ENCODE measurements at places on chromosomes 16 and 17.

- no peak for DNase-seq
These were observed 11.0 kb downstream of the UNC119 start for GRCh38 chr17:28541439-28541838.

- DNase-seq = no peak
These were observed 84.0 kb upstream of the CACNG5 start for GRCh38 chr17:66750781-66751543.

DNA sequence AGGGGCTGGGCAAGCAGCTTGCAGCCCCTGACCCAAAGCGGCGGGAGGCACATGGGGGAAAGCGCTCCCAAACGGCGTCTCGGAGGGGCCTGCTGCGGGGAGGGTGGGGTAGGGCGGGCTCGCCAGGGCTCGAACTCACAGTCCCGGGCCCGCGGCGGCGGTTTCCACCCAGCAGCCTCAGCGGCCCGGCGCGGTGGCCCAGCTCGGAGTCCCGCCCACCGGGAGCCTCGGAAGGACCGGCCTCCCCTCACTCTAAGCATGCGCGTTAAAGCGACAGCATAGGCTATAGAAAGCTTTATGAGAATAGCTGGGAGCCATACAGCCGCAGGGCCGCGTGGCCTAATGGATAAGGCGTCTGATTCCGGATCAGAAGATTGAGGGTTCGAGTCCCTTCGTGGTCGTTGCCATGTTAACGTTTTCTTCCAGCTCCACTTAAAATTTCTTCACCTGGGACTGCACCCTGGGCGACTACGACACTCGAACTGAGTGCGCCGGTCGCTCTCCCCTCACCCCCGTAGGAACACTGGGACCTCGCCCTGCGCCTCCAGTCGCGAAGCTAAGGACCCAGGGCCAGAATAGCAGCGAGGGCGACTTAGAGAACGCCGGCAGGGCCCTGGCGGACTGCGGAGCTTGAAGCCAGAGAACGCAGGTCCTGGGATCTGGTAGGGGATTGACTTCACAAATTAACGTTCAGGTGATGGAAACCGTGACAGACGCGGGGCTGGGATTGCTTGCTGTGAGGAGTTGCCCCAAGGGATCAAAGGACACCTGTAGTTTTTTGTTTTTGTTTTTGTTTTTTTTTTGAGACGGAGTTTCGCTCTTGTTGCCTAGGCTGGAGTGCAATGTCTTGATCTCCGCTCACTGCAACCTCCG is 15.8 kb downstream of the ZNF213 start:
- DNase-seq = peak; percentile 97

GRCh38 chr16:17557480-17557879 is 86.7 kb upstream of the XYLT1 start:
- DNase-seq = no peak

- DNase-seq = no peak
These were observed 41.4 kb upstream of the NOL11 start for GRCh38 chr17:67676305-67676704.

DNA sequence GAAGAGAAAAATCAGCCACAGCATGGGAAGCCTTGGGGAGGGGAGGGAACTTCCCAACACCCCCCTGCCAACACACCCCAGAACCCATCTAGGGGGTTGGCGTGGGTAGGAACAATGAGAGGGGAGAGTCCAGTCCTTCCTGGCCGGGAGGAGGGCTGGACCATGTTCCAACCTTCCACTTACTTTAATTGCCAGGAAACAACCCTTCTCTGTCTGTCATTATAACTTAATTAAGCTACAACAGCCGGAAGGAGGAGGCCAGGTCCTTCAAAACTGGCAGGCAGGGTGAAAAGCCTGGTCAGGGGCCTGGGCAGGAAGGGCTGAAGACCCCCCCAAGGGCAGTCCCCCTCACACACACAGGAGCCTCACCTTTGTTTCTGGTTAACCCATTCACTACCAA is 447.0 kb downstream of the SOX9 start:
- no peak for DNase-seq

GRCh38 chr16:280005-280460 is 358 bp upstream of the ARHGDIG start:
- DNase-seq = no peak

GRCh38 chr17:73549841-73550430 is 94.3 kb downstream of the SDK2 start:
- DNase-seq = no peak

DNA sequence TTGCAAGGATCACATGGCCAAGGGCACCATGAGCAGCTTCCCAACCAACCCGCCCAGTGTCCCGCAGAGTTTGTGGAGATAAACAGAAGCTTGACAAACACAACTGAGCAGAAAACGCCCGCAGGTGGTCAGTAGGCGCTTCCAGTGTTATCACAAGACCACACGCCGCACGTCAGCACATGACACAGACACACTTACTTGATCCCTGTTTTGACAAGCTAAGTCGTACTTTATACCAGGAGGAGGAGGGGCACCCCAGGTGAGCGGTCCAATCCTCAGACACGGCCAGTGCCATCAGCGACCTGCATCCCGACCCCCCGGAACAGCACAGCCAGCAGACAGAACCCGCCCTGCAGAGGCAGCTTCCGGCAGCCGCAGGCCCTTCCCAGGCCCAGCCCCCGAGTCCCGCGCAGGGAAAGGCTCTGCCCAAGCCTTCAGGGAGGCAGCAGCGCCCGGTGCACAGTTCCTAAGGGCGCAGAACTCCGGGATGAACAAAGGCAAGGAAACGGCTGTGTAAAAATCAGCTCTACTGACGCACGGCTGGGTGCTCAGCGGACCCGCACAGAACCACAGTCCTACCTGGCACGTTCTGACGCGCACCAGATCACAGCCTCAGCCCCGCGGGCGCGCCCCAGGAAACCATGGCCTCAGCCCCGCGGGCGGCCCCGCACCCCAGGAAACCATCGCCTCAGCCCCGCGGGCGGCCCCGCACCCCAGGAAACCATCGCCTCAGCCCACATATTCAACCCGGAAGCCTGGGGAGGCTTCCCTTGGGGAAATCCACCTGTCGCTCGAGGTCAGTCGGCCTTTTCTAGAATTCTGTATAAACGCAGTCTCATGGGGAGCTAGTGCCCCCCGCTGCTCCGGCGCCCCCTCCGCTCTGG is 27.8 kb downstream of the AXIN1 start:
- DNase-seq = peak; percentile 40

- DNase-seq = no peak
These were observed 3.5 kb upstream of the NLRC3 start for GRCh38 chr16:3580686-3581085.

- no peak for DNase-seq
These were observed 17.0 kb downstream of the DCAF7 start for GRCh38 chr17:63567229-63567628.

GRCh38 chr16:69600202-69600601 is 34.4 kb downstream of the NFAT5 start:
- DNase-seq = no peak

- no peak for DNase-seq
These were observed 390.4 kb downstream of the SOX9 start for GRCh38 chr17:72511242-72511641.

- DNase-seq = no peak
These were observed 95.2 kb downstream of the CCDC182 start for GRCh38 chr17:57649731-57650484.

DNA sequence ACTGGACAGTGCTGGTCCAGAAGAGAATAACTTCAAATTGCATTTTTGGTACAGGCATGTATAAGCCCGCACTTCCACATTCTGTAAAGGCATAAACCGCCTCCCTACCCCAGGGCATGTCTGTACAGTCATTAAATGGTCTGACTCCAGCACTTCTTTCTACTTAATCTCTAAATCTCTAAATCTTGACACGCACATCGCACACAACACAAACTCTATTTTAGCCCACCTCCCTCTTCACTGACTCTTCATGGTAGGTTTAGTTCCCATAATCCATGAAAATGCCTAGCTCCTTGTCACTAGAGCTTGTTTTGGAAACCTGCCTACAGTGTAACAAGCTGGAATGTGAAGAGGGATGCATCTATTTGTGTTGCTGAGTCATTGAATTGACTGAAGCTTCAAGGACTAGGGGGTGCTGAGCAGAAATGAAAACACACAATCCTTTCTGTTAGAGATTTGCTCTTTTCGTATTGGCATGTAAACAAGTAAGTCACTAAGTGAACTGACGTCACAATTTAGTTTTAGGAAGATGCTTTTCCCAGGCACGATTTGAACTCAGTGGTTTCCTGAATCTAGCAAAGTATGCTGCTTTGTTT is 1.6 kb upstream of the DUSP14 start:
- DNase-seq = no peak

DNA sequence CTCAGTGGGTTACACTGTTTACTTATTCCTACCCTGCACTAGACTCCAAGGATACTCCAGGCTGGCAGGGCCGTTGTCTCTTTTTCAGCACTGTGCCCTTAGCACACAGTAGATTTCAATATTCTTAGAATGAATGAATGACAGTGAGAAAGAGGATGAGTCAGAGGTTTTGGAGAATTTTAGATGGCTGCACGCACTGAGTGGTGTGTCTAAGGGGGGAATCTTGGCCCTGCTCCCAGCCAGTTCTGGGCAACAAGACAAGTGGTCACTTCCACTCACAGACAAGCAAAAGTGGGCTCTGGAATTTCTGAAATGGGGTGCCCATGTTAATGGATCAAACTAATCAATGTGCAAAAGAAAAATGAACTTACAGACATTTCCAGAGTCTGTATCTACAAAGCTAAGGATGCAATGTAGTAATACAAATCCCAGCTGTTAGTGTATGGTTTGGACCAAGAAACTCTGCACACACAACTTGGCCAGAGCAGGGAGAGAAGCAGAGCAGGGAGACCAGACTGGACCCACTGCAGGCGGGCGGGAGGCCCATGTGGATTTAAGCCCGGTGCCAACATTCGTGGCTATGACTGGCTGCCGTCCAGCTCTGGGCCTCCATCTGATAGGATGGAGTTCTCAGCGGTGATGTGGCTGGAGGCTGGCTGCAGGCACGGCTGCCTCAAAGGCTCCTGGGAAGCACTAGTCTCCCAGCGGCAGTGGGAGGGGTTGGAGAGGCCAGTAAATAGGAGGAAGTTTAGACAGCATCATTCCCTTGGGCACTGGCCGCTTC is 95.6 kb upstream of the CDYL2 start:
- DNase-seq = no peak

- DNase-seq = no peak
These were observed 785 bp downstream of the NME3 start for GRCh38 chr16:1770328-1771187.

DNA sequence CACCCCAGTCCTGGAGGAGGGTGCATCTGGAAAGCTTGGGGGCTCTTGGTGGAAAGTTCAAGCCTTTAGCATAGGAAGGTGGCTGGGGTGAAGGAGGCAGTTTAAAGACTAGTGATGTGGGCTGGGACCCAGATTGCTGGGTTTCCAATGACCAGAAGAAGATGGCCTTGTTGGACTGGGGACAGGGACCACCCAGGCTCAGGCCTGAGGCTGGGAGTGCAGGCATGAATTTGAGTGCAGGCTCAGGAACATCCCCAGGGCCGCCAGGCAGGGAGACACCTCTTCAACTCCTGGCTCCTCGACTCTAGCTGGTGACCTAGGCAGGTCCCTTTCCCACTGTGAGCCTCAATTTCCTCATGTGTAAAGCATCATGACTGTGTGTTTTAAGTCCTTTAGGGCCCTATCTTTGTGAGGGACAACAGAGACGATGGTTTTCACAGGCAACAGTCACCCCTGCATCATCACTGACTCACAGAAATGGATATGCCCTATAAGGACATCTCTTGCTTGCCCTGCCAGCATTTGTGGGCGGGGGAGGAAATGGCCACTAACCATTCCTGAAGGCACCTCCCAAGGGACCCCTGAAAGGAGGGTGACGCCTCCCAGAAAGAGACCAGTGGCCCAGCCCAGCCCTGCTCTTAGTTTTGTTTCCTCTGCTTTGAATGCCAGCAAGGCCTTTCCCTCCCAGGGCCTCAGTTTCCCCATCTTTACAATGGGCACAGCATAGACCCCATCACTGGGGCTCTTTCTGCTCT is 11.1 kb downstream of the NLRC5 start:
- DNase-seq = peak; percentile 40

DNA sequence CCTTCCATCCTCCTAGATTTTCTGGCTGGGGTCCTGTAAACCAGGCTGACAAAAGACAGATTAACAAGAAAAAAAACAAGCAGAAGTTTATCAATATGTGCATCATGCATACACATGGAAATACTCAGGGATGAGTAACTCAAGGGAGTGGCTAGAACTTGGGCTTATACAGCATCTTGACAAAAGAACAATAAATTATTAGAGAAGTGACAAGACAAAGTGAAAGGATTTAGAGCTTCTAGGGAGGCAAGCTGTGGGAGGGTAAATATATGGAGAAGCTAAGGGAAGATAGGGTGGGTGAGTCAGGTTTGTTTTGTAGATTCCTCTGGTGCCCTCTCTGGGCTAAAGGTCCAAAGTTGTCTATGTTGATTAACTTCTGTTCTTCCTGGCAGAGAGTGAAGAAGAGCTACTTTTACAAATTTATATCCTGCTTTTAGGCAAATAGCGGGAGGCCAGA is 48.0 kb upstream of the NDRG4 start:
- DNase-seq = no peak

GRCh38 chr16:58056580-58056979 is 31.0 kb downstream of the MMP15 start:
- DNase-seq = no peak

DNA sequence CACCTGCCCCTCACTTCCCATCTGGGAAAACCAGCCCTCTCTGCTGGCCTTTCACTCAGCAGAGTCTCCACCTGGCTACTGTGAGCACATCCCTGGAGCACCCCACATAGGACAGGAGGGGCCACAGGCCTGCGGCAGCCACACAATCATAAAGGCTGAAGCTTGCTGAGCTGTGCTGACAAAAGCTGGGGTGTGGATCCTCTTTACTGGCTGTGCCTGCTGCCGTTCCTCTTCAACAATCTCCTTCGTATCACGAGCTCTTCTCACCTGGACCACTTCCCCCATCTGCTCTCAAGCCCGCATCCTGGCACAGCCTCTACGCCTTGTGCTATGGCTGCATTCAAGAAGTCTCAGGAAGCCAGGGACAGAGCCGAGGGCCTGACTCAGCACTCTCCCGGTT is 86.1 kb downstream of the ZNF778 start:
- no peak for DNase-seq

DNA sequence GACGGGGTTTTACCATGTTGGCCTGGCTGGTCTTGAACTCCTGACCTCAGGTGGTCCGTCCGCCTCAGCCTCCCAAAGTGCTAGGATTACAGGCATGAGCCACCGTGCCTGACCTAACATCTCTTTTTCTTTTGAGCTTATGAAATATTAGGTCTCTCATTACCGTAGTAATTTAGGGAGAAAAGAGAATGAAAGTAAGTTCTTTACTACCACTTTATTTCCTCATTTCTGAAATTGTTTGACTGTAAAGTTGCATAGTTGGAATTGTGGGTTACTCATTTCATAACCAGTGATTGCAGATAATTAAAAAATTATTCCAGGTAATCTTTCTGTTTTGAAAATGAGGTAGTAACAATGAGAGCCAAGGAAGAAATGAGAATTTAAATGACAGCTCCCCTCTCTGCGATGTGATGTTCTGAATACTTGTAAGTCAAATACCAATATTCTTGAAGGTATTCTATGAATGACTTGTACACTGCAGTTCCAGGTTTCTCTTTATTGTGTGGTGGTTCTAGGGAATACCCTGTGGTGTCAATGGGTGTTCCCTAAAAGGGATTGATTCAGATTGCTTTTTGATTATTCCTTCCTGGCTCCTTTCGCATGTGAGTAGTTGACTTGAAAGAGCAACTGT is 28.3 kb downstream of the MAP2K4 start:
- DNase-seq = no peak

GRCh38 chr17:2893422-2893914 is 97.2 kb downstream of the RAP1GAP2 start:
- DNase-seq = no peak
